Posterior vena cava (tissue), 2 donors: ENCODE measurements at places on chromosomes 6 and 20. TPM values are rescaled to one million over a fixed set of nuclear protein-coding genes. Genes with fewer than 3 reads are reported as not detected.

CD109 gene
- 35.9 TPM for total RNA-seq

MAK gene
- 0.14 TPM for total RNA-seq

PHACTR3 gene
- total RNA-seq = 0.43 TPM

COQ3 gene
- total RNA-seq = 7.2 TPM

C20orf202 gene
- 0.29 TPM for total RNA-seq

DUSP15 gene
- total RNA-seq = 1.0 TPM

FAM184A gene
- 4.5 TPM for total RNA-seq

CCN6 gene
- total RNA-seq = not detected

CST7 gene
- 3.4 TPM for total RNA-seq

C20orf144 gene
- total RNA-seq = not detected

DEFB132 gene
- not detected for total RNA-seq

RAET1L gene
- not detected for total RNA-seq

FOXQ1 gene
- total RNA-seq = not detected

APMAP gene
- 32.7 TPM for total RNA-seq

C6orf163 gene
- total RNA-seq = 2.7 TPM

SMLR1 gene
- not detected for total RNA-seq

ZNF311 gene
- total RNA-seq = 0.90 TPM

SIRPB2 gene
- total RNA-seq = 8.8 TPM

PI3 gene
- total RNA-seq = not detected

HLA-A gene
- 444 TPM for total RNA-seq

CLPSL1 gene
- total RNA-seq = not detected
